SIG-M5 (cell line): ENCODE measurements at places on chromosomes 4 and X.

- DNase-seq: no peak
Measured at GRCh38 chr4:1777822-1778641, 15.1 kb upstream of the FGFR3 start.

GRCh38 chr4:100823993-100824323 lies 306.1 kb upstream of the EMCN start:
- no peak for DNase-seq

DNA sequence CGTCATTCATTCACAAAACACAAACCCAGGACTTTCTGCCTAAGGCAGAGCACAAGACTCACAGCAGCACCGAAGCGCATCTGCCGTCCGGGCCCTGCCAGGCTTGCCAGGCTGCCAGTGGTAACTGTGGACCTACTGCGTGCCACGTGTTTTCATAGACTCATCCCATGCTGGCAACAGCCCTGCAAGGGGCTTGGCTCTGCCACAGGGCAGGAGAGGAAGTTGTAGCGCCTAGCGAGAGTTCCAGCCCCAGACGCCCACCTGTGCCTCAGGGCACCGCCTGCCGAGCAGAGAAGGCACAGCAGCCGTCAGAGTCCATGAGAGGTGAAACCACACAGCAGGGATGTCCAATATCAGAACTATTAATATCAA lies 18.9 kb upstream of the MRFAP1 start:
- no peak for DNase-seq

DNA sequence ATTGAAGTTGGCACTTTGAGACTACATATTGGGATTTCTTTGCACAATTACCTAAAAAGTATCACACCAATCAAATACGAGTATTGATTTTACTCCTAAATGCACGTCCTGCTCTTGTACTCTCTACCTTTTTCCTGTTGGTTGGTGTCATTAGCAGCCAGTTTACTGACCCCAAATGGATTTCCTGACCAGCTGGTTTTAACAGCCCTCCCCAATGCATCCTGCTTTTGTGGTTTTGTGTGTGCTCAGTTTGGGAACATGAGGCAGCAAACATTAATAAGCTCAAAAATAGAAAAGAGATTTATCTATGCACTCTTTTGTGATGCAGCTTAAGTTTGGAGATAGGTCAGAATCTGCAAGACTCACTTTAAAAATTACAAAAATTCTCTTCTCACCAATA lies 230.3 kb downstream of the MAPK10 start:
- no peak for DNase-seq

DNA sequence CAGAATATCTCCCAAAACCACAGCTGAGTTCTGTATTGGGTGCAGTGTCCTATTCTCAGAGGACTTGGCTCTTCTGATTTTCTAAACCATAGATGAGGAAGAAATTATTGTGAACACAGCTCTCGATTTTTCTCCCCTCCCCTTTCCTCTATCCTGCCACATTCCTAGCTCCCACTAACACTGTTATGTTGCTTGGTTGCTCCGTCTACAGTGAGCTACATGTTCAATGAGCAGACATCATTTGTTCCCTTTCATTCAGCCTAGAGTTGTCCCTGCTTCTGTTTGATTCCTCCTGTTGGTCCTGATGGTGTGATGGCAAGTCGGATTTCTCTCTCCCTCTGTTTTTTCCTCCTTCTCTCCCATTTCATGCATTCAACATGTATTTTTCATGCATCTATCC lies 65.9 kb downstream of the DIPK2B start:
- DNase-seq: no peak

DNA sequence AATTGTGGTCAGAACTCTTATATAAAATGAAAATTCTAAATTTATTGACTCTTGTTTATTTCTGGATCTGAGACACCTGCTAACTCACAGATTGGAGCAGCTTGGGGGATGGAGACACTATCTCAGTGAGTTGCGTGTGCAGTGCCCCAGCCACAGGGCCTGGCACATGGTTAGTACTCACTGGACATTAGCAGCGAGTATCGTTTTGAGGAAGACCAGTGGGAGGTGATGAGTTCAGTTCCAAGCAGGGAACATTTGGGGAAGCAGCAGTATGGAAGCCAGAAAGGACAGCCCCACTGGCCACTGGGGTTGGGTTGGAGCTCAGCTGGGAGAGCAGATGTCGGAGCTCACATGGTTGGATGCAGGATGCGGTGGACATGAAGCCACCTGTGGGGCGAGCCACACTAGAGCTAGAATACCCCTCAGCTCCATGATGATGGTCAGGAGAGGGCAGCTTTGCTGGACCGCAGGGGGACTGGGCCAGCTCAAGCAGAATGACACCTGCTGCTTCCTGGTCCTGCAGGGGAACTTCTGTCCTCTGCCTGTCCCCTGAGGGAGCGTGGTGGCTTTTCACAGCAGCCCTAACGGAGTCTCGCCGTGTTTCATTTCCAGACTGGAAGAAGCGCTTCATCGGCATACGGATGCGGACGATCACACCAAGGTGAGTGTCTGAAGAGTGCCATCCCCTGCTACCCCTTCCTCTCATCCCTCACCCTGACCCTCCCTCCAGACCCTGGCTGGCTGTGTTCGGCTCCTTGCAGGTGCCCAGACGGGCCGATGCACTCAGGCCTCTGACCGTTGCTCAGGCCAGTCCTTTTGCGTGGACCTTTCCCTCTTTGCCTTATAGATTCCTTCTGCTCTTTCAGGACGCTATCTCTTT lies 32.5 kb downstream of the HTRA3 start:
- DNase-seq: no peak

GRCh38 chr4:77022560-77023179 lies 53.1 kb downstream of the CCNI start:
- DNase-seq: no peak

DNA sequence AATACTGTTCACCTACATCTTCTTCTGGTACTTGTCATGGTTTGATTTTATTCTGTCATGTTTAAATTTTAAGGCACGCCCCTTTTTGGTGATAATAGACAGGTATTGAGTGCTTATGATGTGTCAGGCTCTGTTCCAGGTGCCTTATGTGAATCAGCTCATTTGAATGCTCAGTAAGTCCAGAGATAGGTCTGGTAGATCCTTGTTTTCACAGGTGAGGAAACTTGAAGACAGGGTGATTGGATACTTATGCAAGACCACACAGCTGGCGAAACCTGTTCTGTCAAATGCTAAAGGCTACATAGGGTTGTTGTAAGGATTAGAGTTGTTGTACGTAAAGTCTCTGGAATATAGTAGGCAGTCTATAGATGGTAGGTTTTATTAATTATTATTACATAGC lies 9.6 kb upstream of the SLC25A14 start:
- DNase-seq: no peak

- peak; percentile 26 for DNase-seq
Measured at GRCh38 chr4:3387154-3387942, 54.4 kb upstream of the HGFAC start.
